Esophagus squamous epithelium (tissue), 5 donors: ENCODE measurements at places on chromosomes 2 and 18.

GRCh38 chr2:78992807-78993517 lies 32.5 kb upstream of the REG3G start:
- DNase-seq: no peak

DNA sequence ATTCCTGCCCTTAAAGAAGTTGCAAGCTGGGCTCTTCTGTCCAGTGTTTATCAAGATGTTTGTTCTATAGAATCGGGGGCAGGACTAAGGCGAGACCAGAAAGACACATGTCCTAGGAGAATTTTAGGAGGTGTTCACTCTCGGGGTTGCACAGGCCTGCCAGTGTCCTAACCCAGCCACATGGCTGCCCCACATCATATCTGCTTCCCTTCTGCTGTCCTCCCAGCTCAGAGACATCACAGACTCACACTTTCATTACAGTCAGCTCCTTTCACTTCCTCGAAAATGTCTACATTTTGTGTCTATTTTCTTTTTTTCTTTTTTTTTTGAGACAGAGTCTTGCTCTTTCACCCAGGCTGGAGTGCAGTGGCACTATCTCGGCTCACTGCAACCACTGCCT lies 10.7 kb upstream of the MRO start:
- DNase-seq: no peak

GRCh38 chr2:60350791-60351190 lies 202.7 kb downstream of the BCL11A start:
- DNase-seq: no peak

GRCh38 chr2:7515327-7515726 lies 598.1 kb downstream of the RNF144A start:
- no peak for DNase-seq

DNA sequence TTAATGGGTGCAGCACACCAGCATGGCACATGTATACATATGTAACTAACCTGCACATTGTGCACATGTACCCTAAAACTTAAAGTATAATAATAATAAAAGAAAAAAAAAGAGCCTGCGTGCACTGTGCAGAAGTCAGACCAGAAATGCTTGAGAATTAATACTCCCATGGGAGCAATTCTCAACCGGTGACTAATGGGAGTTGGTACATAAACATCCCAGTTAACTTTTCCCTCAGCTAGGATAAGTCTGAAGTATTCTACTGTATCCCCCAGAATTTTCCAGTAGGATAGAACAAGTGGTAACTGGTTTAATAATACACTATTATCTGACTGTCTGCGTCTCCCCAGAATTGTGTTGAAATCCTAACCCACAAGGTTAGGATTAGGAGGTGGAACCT lies 113.6 kb upstream of the COL5A2 start:
- no peak for DNase-seq

- no peak for DNase-seq
Observed at GRCh38 chr2:239106314-239106908, 258.5 kb downstream of the TWIST2 start.

- no peak for DNase-seq
Observed at GRCh38 chr2:84807063-84807485, 73.8 kb downstream of the TRABD2A start.

DNA sequence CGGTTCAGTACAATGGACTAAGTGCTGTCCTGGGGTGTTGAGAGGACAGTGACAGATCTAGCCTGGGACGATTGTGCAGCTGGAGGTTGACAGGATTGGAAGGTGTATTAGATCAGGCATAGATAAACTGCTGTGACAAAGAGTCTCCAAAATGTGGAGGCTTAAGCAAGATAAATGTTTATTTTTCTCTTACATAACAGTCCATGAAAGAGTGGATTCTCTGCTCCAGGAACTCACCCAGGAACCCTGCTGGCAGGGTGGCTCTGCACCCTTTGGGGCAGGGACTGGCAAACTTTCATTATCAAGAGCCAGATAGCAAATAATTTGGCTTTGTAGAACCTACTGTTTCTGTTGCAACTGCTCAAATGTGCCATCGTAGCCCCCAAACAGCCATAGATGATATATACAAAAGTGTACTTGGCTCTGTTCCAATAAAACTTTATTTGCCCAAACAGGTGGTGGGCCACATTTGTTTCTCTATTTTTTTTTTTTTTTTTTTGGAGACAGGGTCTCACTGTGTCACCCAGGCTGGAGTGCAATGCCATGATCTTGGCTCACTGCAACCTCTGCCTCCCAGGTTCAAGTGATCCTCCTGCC lies 9.7 kb downstream of the HRH4 start:
- no peak for DNase-seq

DNA sequence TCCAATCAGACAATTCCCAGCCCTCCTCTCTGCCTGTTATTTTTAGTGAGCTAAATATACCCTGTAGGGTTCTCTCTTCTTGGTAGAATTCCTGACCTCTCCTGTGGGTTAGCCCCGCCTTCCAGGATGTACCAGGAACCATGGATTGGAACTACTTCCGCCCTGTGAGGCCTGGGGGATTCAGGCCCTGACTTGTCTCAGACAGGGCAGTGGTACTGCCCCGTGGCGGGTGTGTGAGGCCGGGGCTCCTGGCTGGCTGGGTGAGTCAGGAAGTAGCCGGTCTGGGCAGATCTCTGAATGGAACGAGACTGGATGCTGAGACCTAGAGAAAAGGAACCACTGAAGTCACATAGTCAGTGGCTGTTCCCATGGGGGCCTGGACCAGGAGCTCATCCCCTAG lies 50.5 kb downstream of the DYSF start:
- DNase-seq: no peak

DNA sequence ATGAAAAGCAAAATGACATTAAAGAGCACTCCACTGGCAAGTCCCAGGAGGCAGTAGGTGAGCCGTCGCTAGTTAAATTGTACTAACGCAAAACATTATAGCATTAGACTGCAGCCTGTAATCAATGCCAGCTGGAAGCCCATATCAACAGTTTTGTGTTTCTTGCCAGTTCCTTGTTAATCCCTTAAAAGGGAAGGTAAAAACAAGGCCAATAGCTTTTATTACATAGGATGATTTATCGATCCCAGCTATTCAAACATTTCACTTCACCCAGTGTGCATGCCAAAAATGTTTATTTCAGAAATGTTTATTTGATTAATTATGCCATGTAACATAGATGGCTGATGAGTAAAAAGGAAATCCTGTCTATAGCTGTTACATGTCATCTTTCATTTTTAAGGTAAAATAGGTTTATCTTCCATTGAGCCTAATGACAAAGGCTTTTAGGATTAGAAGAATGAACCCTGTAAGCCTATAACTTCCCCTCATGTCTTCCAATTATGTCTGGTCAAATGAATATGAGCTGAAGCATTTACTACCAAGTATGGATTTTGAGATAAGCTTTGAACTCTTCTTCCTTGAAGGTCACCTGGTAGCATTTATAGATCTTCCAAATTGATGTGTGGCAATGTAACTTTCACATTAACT lies 591.2 kb downstream of the RNF144A start:
- no peak for DNase-seq

GRCh38 chr2:64637931-64638330 lies 15.8 kb downstream of the SERTAD2 start:
- no peak for DNase-seq

DNA sequence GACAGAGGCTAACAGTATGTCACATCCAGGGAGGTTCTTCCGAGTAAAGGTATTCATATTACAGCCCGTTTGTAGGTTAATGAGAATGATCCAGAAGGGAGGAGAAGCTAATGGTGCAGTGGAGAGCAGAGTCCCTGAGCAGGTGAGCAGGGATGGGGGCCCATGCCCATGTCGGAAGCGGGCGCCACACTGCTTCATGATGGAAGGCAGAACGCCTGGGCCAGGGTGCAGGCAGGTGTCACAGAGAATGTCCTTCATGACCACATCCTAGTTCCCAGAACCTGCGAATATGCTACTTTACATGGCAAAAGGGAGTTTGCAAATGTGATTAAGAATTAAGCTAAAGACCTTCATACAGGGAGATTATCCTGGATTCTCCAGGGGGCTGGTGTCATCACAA lies 4.0 kb downstream of the HES6 start:
- DNase-seq: no peak

- DNase-seq: no peak
Observed at GRCh38 chr2:18566145-18566769, 5.8 kb upstream of the RDH14 start.

DNA sequence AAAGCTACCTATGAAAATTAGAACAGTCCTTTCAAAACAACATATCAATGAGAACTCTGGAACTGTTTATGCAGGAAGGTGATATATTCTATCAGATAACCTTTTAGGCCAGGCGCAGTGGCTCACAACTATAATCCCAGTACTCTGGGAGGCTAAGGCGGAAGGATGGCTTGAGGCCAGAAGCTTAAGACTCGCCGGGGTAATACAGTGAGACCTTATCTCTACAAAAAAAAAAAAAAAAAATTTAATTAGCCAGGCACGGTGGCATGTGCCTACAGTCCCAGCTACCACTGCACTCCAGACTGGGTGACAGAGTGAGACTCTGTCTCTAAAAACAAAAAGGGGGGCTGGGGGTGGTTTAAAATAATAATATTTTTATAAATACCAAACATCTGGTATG lies 77.9 kb downstream of the OSBPL1A start:
- no peak for DNase-seq

- no peak for DNase-seq
Observed at GRCh38 chr2:148926291-148926961, 51.4 kb downstream of the KIF5C start.

DNA sequence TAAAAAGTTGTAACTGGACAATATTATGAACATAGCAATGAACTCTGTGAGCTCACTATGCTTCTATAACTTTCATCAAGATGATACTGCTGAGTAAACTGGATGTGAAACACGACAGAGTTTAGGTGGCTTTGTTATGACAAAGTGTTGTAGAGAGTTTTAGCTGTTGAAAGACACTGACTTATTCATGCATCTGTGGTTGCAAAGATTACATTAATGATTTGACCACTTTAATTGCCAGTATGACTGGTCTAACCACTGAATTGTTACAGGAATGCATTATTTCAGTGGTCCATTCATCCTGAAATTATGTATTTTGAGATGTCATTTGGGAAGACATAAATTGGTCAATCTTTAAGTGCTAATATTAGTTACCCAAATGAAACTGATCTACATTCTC lies 117.9 kb downstream of the SPHKAP start:
- no peak for DNase-seq

DNA sequence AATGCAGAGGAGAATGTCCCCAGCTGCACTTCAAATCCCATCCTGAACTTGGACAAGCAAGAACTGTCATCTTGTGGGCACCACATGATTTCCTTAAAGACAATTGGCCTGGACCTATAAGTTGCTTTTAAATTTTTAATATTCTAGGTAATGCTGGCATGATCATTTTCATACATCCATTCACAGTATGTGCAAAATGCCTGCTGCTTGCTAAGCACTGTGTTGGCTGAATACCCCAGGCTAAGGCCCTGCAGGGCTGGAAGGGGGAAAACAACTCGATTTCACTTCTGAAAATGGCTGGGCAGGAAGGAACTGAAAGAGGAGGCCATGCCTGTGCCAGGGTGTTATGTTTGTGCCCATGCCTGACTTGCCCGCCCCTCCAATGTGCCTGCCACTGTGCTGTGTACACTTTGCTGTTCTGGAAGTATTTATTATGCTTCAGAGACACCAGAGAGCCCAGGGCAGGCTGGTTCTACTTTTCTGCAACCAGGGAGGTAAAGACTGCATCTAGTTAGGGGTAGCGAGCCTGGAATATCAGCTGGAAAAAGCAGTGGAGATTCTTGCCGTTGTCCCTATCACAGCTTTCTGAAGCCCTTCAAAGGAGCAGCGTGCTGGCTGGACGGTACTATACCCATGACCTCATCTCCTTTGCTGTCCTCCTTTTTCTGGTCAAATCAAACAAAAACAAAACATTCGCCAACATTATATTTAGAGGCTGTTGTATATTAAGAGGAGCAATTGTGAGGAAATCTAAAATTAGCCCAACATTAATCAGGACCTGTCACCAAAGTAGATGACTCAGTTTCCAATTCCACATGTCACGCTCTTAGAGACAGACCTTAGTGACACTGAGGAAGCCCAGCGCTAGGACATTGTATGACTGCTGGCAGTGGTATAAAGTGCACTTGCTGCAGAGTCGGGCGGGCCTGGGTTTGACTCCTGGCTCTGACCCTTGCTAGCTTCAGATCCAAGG lies 158.1 kb downstream of the DDX1 start:
- no peak for DNase-seq

DNA sequence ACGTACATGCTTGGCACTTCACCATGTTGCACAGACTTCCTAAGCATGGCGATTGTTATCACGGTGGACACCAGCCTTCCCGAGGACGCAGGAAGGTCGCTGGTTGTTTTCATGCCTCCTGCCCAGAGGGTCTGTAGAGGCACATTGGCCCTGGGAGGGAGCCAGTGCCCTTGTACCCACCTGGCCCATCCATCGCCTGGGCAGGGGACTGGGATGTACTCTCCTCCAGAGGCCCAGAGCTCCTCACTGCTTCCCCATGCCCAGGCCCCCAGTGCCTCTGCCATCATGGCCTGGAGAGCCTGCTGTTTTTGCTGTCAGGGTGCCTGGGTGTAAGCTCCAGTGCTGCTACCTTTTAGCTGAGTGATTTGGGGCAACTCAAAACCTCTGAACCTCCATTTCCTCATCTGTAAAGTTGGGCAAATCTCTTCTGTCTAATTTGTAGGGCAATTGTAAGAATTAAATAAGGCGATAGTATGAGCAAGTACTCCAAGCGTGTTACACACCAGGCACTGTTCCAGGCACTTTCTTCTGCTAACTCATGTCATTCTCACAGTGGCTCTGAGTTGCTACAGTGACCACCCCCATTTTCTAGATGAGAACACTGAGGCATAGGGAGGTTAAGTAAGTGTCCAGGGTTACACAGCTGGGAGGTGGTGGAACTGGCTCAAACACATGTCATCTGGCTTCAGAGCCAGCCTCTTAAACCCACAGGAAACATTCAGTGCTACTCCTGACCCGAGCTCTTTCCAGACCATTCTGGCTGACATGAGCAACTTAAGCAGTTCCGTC lies 45.3 kb downstream of the GREB1 start:
- no peak for DNase-seq

GRCh38 chr2:233822101-233822771 lies 32.1 kb downstream of the HJURP start:
- no peak for DNase-seq

DNA sequence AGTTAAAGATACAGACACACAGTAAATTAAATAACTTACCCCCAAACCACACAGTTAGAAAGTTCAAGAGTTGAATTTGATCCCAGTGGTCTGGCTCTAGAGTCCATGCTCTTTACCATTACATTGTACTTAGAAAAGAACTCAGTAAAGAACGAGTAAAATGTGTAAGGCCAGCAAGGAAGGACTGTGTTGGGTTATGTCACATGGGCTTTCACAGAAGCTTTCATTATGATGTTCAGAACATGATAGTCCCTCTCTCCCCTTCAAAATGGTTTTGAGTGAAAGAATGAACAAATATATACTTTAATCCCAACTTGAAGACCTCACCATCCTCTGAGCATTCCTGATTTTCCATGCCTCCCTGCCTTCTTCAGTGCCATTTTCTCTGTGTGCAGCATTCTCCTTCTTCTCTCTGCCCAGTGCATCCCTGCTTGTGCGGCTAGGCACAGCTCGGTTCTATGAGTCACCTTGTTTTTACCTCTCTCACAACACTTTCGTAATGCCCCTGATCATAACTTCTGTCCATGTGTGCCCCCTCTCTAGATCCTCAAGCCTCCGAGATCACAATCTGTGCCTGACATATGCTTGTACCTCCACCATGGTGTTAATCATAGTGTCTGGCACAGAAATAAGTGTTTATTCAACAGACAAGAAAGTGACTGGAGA lies 22.0 kb downstream of the RASGRP3 start:
- DNase-seq: no peak
